ENCODE measurements at places on chromosomes 6 and 20. TPM values are rescaled to one million over a fixed set of nuclear protein-coding genes. Genes with fewer than 3 reads are reported as not detected.

DNA sequence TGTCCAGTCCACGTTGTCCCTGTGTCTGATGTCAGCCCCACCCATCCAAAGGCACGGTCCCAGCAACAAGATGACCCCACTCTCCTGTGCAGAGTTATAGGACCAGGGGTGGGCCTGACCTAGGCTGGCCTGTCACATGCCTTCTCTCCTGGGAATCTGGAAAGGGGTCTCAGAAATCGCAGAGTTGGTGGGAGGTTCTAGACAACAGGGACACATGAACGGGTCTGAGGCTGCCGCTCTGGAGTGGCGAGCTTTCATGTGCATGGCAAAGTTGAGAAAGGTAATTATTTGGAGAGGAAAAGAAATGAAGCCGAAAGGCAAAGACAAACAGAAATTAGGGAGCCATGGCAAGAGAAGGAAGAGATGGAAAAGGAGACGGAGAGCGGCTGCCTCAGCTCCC, 29.5 kb downstream of the BFSP1 start:
- DNase-seq: no peak

- DNase-seq: no peak
Measured at GRCh38 chr6:156262014-156262413, 515.2 kb upstream of the ARID1B start.

DNA sequence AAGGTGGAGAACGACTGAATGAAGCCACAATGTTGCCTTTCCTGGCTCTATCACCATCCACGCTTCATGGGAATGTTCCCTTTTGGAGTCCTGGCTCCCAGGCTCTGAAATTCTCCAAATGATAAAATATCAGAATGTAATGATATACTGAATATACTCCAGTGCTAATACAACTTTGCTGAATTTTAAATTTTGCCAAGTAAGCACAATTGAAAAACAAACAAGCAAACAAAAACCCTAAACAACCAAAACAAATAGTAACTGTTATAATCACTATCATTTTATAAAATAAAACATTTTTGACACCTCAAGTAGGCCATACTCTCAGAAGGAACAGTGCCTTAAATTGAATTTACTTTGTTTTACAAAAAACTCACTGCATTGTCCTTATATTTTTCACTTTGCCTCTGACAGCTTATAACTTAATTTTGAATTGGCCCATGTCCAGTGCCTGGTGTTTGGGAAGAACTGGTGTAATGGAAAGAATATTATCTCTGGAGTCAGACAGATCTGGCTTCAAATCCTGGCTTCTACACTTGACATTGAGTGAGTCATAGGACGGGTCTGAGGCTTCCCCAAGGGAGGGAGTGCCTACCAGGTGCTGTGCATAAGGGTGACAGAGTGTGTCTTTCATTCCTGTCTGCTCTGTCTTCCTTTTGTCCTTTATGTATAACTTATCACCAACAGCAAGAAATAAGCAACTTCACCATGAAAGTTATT, 698.3 kb downstream of the EPM2A start:
- no peak for DNase-seq

GRCh38 chr6:72406517-72406916, 215.3 kb upstream of the KCNQ5 start:
- DNase-seq: no peak

DNA sequence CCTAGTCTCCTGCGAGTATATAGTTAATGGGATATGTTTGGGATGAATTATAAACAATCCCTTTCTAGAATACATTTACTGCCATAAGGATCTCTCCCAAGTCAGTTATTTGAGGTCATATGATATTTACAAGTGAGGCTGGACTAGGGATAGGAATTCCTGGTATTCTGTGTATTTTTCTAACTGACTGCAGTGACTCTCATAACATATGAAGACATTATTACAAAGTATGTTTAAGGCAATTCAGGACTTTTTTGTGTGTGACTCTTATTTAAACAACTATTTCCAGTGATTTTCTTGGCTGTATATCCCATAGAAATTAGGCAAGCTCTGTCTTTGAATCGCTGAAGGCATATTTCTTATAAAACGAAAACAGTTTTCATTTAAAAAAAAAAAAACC, 18.4 kb upstream of the TNFAIP3 start:
- no peak for DNase-seq

DNA sequence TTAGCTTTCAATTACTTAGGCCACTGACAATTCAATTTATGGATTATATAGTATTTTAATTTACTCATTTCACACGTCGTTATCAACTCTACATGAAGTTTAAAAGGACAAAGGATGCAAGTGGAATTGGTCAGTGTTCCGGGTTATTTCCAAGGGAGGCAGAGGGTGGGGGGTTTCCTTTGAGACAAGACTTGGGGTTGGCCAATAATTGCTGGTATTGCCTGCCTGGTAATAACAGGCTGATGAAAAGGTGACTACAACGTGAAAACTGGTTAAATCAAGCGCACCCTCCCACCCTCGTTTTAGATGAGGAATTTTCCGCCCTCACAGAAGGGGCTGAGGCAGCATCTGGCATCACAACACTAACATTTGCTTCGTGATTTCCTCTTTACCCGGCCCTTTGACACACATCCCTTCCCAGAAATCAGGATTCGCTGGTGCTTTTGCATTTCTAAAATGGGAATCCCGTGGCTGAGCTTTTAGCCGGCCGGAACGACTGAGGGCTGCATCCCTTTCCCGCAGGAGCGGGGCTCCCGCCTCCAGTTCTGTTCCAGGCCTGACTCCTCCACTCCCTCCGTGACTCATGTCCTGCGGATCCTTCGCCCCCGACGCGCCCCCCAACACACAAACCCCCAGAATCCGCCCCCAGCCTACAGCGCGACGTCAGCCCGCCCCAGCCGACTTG, 999 bp upstream of the PIM1 start:
- peak; percentile 68 for DNase-seq

GRCh38 chr6:84696166-84696565, 68.2 kb downstream of the TBX18 start:
- DNase-seq: no peak

DNA sequence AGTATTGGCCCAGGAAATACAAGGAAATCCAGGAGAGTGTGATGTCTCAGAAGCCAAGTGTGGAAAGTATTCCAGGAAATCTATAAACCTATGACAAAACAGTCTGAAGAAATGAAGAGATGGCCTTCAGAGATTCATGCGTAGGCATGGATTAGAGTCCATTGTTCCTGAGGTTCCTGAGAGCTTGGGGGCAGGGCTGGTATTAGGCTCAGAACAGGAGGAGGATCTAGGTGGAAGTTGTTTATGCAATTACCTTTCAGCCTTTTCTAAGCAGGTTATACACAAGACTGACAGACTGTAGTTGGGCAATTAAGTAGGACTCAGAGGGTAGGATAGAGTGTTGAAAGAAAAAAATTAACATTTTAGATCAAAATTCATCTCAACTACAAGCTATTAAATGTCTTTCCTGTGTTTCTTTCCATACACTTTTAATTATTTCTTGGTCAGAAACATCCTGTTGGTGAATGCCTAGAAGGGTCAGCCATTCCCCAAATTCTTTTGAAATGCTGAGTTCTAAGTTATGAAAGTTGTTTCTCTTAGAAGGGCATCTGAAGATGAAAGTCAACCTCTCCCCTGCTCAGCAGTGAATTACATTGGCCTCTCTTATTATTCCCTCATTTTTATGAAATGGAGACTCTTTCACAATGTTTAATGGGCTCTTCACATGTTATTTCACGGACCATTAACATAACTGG, 201.2 kb upstream of the MYLIP start:
- no peak for DNase-seq

GRCh38 chr20:53935344-53936084, 134.9 kb downstream of the BCAS1 start:
- no peak for DNase-seq

- DNase-seq: no peak
Measured at GRCh38 chr6:3762359-3762758, 10.8 kb upstream of the PXDC1 start.

GRCh38 chr6:79557673-79558467, 20.6 kb upstream of the LCA5 start:
- DNase-seq: no peak

- DNase-seq: no peak
Measured at GRCh38 chr20:63587776-63588591, 13.9 kb upstream of the HELZ2 start.

- DNase-seq: no peak
Measured at GRCh38 chr6:56604186-56604585, 38.5 kb downstream of the DST start.

- DNase-seq: no peak
Measured at GRCh38 chr6:39254999-39255535, 25.8 kb upstream of the KCNK5 start.

DNA sequence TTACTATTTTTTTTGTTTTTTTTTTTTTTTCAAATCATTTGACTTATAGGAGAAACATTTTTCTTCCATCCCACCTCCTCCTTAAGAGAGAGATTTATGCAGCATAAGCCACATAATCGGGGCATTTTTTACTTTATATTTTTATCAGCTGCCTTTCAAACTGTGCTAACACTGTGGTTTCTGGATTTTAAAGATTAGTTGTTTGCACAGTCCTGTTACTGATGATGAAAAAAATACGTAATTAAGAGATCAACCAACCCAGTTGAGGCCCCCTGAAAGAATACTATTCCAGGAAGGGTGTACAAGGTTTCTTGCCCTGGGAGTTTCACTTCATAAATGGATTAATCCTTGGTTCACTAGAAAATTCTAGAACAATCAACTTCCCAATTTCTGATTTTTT, 68.3 kb downstream of the MMS22L start:
- DNase-seq: no peak

- no peak for DNase-seq
Measured at GRCh38 chr6:5580736-5581581, 319.6 kb downstream of the FARS2 start.

DNA sequence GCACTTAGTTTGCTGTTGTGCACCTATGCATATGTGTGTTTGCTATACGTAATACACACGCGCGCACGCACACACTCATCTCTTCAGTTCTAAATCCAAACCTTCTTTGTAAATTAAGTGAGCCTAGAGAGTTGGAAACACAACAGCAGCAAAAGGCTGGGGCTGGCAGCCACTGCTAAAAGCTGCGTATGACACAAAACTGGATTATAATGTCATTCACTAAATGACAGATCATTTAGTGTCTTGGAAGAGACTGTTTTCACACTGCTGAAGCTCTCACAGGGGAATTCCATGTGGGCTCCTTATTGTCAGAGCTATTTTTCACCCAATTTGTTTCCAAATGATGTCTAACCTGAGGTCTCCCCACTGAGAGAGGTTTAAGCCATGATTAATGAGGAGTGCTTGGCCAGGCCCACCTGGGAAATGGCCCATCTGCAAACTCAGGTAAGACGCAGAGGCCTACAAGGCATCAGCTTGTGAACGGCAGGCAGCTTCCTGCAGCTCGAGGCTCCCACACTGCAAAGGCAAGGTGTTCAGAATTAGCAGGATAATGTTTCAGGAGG, 94.2 kb downstream of the OLIG3 start:
- DNase-seq: no peak

GRCh38 chr6:33018904-33019303, 9.5 kb upstream of the HLA-DOA start:
- DNase-seq: no peak

- no peak for DNase-seq
Measured at GRCh38 chr20:56955680-56956079, 310.8 kb downstream of the BMP7 start.

- no peak for DNase-seq
Measured at GRCh38 chr20:6882561-6883291, 115.2 kb downstream of the BMP2 start.

- no peak for DNase-seq
Measured at GRCh38 chr20:48816282-48817205, 11.3 kb downstream of the PREX1 start.

- DNase-seq: no peak
Measured at GRCh38 chr20:53020834-53021233, 48.7 kb downstream of the TSHZ2 start.

GRCh38 chr6:75089151-75089897, 116.5 kb downstream of the COL12A1 start:
- DNase-seq: no peak

DNA sequence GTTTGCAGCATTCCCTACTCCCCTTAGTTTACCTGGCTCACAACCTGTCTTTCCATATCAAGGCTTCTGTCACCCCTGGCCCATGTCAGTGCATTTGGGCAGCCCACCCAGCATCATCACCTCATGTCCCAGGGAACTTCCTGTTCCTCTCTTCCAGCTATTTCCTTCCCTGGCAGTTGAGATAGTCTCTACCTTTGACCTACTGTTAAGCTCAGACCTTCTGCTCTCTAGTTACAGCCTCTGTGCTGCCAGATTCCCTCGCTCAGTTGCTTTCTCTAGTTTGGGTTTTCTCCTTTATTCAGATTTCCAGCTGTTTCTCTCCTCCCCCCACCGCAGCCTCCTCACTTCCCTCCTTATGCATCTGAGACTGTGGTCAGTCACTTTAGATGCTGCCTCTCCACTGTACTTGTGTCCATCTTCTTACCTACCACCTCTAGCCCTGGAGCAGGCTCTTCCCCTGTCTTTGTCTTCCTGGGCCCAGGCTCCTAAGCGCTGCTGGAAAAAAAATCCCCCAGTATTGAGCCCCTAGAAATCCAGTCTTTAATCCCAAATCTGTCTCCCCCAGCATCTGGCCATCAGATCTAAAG, 16.3 kb downstream of the PTPN1 start:
- no peak for DNase-seq

DNA sequence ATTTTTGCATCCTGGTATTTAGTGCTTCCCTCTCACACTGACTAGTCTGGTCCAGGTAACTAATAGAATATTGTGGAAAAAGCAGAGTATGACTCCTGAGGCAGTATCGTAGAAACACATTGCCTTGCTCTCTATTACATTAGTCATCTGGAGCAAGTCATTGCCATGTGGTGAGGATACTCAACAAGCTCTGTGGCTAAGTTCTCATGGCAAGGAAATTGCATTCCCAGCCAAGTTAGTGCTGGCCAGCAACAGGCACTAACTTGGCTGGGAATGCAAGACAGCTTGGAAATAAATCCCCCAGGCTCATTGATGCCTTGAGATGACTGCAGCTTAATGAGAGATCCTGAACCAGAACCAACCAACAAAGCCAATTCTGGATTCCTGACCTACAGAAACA, 39.7 kb upstream of the HTR1B start:
- no peak for DNase-seq

GRCh38 chr6:4466769-4467480, 309.3 kb upstream of the CDYL start:
- DNase-seq: no peak

Gene CALHM4
- not detected for total RNA-seq

Gene BRD2
- 157 TPM for total RNA-seq

Gene NNAT
- total RNA-seq: not detected

Gene CST2
- total RNA-seq: not detected

Gene MAS1
- total RNA-seq: not detected

Gene GTSF1L
- total RNA-seq: not detected

Gene TMEM63B
- total RNA-seq: 38.5 TPM

Gene FAM162B
- total RNA-seq: not detected

Gene ETV7
- total RNA-seq: 0.57 TPM

Gene GJA10
- total RNA-seq: not detected

Gene PPP1R14C
- 9.8 TPM for total RNA-seq

Gene GPX5
- not detected for total RNA-seq

Gene MYCT1
- not detected for total RNA-seq

Gene SLC17A2
- total RNA-seq: not detected

Gene DAAM2
- not detected for total RNA-seq

Gene SLC44A4
- total RNA-seq: 44.9 TPM

Gene NKAPL
- total RNA-seq: not detected

Gene B3GALT4
- 12.8 TPM for total RNA-seq

Gene ULBP1
- total RNA-seq: 2.8 TPM

Gene GINM1
- total RNA-seq: 14.7 TPM

Gene ADGRB3
- not detected for total RNA-seq

Gene WFDC12
- not detected for total RNA-seq

Measured in PC-9 (cell line).